Esophagus muscularis mucosa (tissue), 4 donors: ENCODE measurements at places on chromosomes 11 and 22. TPM values are rescaled to one million over a fixed set of nuclear protein-coding genes. Genes with fewer than 3 reads are reported as not detected.
A peak's percentile ranks its signal among the peaks of the same experiment; 100 is the strongest.

APOA5 gene
- total RNA-seq, result not detected

KRTAP5-2 gene
- total RNA-seq, result not detected

DNA sequence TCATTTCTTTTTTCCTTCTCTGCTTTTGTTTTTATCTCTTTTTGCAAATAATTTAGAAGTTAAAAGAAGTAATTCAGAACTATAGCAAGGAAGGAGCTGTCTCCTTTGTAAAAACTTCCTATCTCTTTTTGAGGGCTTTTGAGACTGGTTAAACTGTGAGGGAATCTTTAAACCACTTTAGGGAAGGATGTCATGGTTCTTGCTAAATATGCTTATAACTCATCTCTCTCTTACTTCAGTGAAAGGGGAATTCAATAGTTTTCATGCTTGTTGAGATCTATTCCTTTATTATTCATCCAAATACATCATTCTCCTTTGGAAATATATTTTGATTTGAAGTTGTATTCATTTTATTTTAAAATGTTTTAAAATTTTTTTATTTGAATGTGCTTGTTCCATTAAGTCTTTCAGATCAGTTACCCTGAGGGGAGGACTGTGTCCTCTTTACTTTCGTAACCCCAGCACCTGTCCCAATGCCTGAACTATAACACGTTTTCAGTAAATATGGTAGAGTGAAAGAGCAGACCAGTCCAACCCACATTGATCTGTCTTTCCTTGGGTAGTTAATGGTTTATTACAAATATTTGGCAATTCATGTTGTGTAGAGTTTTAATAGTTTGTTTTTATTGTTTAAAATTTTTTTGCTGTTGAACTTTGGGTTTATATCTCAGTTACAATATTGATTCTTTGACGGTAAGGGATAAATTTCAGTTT, 27.5 kb downstream of the AMOTL1 start:
- no peak for DNase-seq

DNA sequence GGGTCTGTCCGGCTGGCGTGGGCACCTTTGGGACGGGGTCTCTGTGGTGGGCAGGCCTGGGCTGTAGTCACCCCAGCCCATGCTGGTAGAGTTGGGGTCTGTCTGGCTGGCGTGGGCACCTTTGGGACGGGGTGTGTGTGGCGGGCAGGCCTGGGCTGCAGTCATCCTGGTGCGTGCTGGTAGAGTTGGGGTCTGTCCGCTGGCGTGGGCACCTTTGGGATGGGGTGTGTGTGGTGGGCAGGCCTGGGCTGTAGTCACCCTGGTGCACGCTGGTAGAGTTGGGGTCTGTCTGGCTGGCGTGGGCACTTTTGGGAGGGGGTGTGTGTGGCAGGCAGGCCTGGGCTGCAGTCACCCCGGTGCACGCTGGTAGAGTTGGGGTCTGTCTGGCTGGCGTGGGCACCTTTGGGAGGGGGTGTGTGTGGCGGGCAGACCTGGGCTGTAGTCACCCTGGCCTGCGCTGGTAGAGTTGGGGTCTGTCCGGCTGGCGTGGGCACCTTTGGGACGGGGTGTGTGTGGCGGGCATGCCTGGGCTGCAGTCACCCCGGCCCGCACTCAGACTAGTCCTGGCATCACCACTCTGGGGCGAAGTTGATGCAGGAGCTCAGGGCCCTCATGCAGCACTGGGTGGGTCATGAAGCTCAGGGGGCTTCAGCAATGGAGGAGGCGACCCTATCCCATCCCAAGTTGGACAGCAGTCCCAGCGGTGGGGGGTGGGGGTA, 19.3 kb downstream of the PRR33 start:
- DNase-seq, result no peak

GRCh38 chr11:111574373-111575225, 27.6 kb upstream of the SIK2 start:
- no peak for DNase-seq

IGF2 gene
- 36.4 TPM for total RNA-seq

CALCA gene
- total RNA-seq, result not detected

DNA sequence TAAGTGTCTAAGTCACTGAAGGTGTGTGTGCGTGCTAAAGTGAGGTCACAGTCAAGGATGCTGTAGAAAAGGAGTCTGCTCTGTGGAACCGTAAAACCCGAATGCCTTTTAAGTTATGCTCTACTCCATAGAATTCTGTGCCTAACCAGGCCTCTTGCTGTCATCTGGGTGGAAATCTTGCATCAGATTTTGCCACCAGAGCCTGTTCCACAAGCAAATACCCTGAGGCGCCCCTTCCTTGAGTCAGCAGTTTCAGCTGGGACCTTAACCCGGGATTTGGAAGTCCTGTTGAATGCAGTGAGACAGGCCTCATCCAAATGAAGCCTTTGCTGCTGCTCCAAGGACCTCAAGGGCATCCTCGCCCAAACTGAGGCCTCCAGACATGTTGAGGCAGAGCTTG, 109.8 kb downstream of the WNT11 start:
- DNase-seq, result no peak

IL17REL gene
- not detected for total RNA-seq

SAA2 gene
- 0.34 TPM for total RNA-seq

DNA sequence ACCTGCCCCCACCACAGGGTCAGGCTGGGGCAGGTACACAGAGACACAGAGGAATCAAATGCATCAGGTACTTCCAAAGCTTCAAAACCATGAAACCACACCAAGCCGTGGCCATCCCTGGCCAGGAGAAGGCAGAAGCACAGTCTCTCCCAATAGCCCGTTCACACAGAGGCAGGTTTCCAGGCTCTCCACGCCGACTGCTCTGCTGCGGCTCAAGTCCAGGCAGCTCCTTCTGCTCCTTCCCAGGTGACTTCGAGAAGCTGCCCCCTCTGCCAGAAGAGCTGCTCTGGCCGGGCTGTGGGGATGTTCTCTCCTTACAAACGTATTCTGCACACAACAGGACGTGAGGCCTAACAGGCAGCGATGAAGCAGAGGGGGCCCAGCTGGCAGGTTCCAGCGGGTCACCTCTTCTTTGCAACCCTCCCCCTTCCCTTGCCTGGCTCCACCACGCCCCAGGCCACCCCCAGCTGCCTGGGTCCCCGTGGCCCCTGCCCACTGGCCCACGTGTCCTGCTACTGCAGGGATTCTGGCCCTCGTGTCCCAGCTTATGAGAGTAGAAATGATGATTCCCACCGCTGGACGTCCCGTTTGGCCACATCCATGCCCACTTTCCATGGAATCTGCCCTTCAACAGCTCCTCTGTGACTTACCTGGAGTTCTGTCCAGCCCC, 26.1 kb downstream of the BRD1 start:
- DNase-seq, result no peak

LIF gene
- 2.5 TPM for total RNA-seq

GRCh38 chr11:69703453-69703767, 412 bp downstream of the FGF19 start:
- no peak for DNase-seq

DNA sequence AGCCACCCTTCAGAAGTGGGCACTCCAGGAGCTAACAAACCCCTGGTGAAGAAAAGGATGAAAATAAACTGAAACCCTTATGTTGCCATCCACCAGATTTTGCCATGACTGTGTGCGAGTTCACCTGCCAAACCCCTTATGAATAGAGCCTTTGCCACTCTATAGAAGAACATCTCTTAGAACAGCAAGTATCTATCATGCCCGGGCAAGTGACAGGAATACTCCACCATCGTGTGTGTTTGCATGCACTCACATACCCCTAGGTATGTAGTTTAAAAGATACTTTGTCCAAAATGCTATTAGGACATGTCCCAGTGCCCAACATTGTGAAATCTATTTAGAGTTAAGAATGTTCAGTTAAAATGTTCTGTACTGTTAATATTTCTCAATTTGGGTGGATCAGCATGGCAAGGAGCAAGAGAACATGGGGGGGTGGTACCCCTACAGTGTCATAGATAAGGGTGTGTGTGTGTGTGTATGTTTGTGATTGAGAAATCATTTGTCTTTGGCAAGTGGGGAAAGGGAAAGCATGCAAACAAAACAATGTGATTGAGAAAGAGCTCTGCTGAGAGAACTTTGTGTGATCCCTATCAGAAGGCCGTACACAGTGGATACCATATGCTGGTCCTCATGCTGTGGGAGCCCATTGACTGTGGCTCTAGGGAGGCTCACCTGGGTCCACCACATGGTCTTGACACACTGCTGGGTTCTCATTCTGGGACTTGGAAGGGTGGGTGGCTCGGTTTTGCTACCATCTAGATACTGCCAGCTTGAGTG, 94.9 kb downstream of the ZBTB16 start:
- DNase-seq, result no peak

OR52E8 gene
- total RNA-seq, result not detected

- no peak for DNase-seq
Measured at GRCh38 chr11:76762356-76762752, 20.8 kb upstream of the TSKU start.

DNA sequence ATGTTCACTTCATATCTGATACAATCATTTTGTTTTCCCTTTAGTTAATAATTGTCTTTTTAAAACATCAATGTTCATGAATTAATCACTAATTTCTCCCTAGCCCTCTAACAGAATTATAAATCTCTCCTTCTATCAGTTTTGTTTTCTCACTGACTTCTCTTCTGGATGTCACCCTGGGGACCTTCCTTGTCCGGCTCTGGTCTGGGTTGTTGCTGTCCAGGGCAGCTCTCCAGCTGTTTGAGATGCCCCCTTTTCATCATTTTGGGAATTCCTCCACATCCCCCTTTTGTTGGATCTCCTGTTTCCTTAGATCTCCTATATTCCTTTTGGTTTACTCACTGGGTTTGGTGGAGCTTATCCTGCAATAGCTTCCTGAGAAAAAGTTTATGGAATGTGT, 35.6 kb upstream of the PSMA1 start:
- no peak for DNase-seq

TRPC6 gene
- 77.3 TPM for total RNA-seq

GRCh38 chr11:114609429-114609828, 13.8 kb upstream of the NXPE4 start:
- DNase-seq, result peak; percentile 68

DNA sequence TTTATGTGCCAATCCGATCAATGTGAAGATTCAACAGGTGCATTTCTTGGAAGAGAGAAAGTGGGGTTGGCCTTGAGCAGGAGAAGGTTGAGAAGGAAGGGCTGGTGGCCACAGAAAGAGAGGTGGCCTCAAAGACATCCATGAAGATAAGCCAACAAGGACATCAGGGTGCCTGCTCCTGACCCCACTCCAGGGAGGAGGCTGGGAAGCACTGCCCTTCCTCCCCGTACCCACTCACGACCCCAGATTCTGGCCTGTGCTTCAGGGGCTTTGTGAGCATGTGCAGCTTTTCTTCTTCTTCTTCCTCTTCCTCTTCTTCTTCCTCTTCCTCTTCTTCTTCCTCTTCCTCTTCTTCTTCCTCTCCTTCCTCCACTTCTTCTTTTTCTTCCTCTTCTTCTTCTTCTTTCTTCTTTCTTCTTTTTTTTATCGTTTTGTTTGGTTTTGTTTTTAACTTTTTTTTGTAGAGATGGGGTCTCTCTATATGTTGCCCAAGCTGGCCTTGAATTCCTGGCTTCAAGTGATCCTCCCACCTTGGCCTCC, 30.3 kb downstream of the DKK3 start:
- DNase-seq, result no peak

DNA sequence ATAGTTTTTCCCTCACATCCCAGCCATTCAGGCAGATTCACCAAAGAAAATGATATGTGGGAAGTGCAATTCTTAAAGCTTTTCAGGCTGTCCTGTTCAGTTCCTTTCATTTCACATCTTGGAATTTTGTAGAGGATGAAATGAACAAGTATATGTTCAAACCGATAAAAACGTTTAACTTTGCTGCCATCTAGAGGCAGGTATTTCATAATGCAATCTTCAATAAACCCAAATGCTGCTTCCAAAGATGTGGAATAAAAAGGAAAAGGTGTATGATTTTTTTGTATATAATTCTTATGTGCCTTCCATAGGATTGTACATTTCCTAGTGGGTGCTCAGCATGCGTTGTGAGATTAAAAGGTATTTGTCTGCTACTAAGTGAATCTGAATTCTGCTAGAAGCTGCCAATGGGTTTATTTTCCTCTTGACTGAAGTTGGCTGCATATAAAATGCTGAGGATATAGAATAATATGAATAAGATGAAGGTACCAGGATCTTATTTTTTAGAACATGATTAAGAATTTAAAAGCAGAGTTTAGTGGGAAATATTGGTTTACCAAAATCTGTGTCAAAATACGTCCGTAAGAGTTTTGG, 199.3 kb downstream of the PGR start:
- DNase-seq, result no peak

DNA sequence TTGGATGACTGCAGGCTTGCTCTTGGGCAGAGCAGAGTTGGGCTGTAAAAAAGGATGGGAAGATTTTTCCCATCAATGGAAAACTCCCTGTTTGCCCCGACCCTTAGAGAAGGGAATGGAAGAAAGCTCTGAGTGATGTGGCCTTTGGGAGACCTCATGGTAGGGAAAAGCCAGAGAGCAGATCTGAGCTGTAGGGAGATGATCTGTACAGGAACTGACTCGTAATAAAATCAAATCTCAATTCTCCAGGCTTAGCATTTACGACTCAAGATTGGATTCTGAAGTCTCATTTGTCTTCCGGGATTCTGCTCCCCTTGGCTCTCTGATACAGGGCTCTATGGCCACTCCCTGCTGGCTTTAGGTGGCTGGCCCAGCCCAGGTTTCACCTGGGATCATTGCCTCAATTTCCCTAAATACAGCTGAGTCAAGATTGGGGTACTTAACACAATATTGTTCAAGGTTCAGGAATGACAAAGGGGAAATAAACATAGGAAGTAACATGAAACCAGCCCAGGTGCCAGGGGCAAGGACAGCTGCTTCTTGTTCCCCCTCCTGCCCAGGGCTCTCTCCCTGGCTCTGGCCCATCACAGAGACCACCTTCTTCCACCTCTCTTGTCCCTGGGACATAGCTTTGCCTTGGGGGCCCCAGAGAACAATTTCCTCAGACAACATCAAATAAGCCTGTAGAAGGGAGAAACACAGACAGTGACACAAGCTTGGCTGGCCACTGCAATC, 38.4 kb upstream of the THY1 start:
- peak; percentile 90 for DNase-seq

DNA sequence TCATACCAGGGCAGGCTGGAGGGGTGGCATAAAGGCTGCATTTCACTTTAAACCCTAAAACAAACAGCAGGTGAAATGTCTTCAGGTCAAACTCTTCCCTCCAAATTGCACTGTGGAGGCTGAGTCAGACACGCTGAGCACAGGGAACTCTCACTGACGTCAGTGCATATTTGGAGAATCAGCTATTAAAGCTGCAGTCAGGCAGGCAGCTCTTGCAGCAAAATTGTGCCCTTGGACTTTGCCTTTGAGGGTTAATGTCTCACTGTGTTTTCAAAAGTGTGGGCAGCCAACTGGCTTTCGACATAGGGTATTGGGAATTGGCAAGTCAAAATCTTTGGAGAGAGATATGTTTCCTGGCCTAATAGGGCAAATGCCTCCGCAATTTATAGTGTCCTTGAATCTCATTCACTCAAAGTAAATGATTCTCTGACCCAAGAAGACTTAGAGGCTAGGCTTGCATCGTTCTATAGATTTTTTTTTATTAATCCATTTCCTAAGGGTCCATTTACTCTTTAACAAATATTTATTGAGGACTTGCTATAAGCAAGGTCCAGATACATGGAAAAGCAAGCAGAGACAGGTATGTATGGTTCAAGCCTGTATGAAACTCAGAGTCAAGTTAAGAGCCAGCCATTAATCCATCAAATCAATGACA, 27.7 kb upstream of the SMCO4 start:
- no peak for DNase-seq

- DNase-seq, result no peak
Measured at GRCh38 chr11:34403431-34403830, 35.3 kb upstream of the CAT start.
